Transverse colon (tissue), 4 donors: ENCODE measurements at places on chromosomes 1 and 21. TPM values are rescaled to one million over a fixed set of nuclear protein-coding genes. Genes with fewer than 3 reads are reported as not detected.

- H3K4me3 ChIP-seq, result no peak overlapping the region
- H3K27ac ChIP-seq, result no peak overlapping the region
- no peaks in the 10 kb centered on the region for H3K36me3 ChIP-seq
- no peaks in the 10 kb centered on the region for H3K27me3 ChIP-seq
- H3K4me1 ChIP-seq, result peaks cover 3% of the 10 kb centered on the region
Measured at GRCh38 chr1:214331180-214331579, 50.2 kb downstream of the SMYD2 start.

GRCh38 chr1:109089242-109090015 is 1.1 kb upstream of the TMEM167B start:
- H3K27me3 ChIP-seq, result no peaks in the 10 kb centered on the region
- DNase-seq, result peak; percentile 85
- H3K4me1 ChIP-seq, result peaks cover 42% of the 10 kb centered on the region
- no peak overlapping the region for H3K4me3 ChIP-seq
- no peaks in the 10 kb centered on the region for H3K36me3 ChIP-seq

The SLC30A10 gene
- total RNA-seq, result 22.1 TPM

DNA sequence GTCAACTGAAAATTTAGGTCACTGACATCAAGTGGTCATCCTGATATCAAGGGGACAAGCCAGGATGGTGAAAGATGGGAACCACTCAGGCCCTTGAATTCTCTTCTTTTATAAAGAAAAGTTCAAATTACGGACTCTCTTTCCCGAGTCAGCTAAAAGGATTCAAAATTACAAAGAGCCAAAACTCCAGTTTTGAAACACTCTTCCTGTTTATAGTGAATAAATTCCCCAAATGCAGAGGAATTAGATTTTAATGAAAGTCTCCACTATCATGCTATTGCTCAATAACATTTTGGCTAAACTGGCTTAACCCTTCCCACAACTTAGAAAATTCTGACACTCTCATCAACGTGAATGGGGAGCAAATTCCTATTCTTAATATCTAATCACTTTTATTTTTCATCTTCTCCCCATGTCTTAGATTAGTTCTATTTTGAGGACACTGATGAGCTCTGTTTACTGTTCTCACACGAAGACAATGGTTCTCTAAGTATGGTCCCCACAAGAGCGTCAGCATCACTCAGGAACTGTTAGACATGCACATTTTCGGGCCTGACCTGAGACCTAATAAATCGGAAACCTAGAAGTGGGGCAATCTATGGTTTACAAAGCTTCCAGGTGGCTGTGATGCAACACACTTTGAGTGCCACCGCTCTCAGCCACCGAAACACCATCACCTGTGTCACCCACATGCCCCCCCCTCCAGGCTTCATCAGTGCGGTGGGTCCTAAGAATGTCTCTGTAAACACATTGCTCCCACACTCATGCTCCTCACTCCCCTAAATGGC is 64.4 kb upstream of the TIAM1 start:
- H3K27me3 ChIP-seq, result no peaks in the 10 kb centered on the region
- H3K4me3 ChIP-seq, result no peak overlapping the region
- peak overlapping the region; percentile 48 for H3K27ac ChIP-seq

The ESRRG gene
- total RNA-seq, result 0.20 TPM
